ENCODE measurements at places on chromosomes 7 and 10.

DNA sequence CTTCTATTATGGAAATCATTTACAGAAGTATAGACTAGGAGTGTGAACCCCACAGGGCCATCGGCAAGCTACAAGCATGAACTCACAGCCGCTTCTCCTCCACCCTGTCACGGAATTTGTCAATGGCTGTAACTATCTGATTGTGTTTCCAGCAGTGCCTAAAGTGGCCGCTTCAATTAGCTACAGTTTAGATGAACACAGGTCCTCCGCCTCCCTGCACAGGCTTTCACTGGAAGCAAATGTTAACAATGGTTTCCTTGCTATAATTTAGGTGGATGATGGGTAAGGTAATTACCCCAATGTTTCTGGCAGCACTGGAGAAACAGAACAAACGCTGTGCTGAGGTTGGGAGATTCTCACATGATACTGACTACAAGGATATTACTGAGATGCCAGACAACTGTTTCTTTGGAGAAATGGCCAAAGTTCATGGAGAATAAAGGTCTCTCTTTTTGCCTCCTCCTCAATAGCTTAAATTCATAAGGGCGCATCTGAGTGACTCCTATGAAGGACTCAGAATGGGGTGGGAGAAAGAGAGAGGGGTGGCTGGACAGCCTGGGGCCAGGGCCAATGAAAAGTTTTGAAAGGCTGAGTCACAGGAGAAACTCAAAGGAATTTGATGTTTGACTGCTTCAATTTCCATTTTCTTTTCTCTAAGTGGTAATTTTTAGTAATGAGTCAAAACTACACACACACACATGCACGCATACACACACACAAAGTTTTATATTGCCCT is 78.9 kb downstream of the SVIL start:
- no peaks in the 10 kb centered on the region for H3K4me1 ChIP-seq
- DNase-seq: no peak
- no peak overlapping the region for H3K4me3 ChIP-seq
- peaks cover 8% of the 10 kb centered on the region for H3K36me3 ChIP-seq
- no peak overlapping the region for H3K27ac ChIP-seq

DNA sequence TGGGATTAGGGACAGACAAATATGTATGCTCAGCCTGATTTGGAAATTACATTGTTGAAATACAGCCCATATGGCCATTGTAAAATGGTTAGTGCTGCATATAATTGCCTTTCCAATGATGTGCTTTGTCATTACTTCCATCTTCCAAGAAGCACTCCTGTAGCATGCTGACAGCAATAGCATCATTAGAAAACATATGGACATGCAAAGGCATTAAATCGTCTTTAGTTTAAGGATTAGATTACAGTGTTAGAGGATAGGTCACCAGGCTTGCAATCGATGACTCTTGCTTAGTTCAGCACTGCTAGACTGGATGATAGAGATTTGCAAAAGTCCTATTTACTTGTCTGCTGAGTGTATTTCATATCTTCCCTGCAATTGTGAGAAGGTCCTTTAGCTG is 17.4 kb downstream of the AUTS2 start:
- no peaks in the 10 kb centered on the region for H3K36me3 ChIP-seq
- H3K4me1 ChIP-seq: no peaks in the 10 kb centered on the region
- no peaks in the 10 kb centered on the region for H3K27me3 ChIP-seq
- H3K27ac ChIP-seq: no peak overlapping the region
- no peak for DNase-seq

DNA sequence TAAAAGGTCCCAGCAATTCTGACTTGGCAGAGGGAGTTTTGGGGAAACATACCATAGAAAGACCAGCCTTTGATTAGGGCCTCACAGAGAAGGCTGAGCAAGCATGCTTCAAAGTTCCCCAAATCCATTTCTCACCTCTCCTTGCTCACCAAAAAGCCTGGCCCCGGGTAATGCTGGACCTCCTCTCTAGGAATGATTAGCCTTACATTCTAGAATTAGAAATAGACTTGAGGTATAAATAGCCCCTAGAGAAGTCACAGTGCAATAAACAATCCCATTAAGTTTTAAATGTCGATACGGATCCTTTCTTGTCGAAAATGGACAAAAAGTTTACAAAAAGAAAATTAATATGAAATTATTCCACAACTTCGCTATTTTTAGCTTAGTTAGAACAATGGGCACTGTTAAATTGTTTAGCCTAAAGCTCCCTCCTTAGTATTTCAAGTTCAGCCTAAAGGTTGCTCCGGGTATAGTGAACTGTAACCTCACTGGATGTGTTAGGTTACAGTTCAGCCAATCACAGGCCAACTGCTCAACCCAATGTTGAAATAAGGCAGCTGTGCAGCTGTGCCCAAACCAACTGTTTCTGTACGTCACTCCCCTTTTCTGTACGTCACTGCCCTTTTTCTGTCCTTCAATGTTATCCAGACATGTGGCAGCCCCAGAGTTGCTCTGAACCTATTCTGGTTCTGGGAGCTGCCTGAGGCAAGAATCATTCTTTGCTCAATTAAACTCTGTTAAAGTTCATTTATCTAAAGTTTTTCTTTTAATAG is 7.9 kb upstream of the GSDME start:
- no peaks in the 10 kb centered on the region for H3K36me3 ChIP-seq
- no peak overlapping the region for H3K4me3 ChIP-seq
- H3K27me3 ChIP-seq: peaks cover under 1% of the 10 kb centered on the region
- no peak for DNase-seq
- H3K4me1 ChIP-seq: no peaks in the 10 kb centered on the region
- no peak overlapping the region for H3K27ac ChIP-seq

- no peak overlapping the region for H3K27ac ChIP-seq
- H3K36me3 ChIP-seq: no peaks in the 10 kb centered on the region
- no peaks in the 10 kb centered on the region for H3K4me1 ChIP-seq
- no peaks in the 10 kb centered on the region for H3K27me3 ChIP-seq
Measured at GRCh38 chr7:80821771-80822319, 97.0 kb downstream of the SEMA3C start.

DNA sequence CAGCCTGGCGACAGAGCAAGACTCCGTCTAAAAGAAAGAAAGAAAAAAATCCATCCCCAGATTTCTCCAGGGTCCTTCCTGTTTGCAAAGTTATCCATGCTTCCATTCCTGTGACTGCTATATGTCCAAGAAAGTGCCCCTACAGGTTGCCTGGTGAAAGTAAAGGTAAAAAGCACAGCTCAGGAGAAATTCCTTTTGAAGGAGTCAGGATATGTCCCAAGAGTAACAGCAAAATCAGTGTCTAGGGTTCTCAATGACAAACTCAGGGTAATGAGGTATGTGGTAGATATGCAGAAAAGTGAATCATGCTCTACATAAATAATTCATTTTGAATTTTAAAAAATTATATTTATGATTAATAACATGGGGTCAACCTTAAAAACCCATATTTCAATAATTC is 91.5 kb downstream of the CTTNBP2 start:
- no peak for DNase-seq
- no peak overlapping the region for H3K27ac ChIP-seq
- no peak overlapping the region for H3K4me3 ChIP-seq
- H3K27me3 ChIP-seq: no peaks in the 10 kb centered on the region

DNA sequence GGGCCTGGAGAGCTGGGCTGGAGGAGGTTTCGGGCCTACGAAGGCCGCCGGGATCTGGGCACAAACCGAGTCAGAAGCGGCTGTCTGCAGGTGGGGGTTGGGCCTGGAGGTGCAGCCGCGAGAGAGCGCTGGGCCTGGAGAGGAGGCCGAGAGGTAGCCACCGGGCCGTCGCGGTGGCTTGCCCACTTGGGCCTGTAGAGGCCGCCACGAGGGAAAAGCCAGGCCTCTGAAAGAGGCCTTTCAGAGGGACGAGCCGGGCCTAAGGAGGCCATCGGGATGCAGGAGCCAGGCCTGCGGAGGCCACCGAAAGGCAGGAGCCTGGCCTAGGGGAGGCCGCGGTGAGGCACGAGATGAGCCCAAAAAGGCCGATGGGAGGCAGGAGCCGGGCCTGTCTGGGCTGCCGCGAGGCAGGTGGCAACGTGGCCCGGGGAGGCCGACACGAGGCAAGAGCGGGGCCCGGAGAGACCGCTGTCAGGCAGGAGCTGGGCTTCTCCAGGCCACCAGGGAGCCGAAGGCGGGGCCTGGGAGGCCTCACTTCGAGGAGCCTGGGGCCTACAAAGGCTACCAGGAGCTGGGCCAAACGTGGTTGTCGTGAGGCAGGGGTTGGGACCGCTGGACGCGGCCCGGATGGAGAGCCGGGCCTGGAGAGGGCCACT is 25.6 kb downstream of the MDH2 start:
- DNase-seq: no peak
- H3K36me3 ChIP-seq: no peaks in the 10 kb centered on the region
- H3K27me3 ChIP-seq: peaks cover 4% of the 10 kb centered on the region

- no peaks in the 10 kb centered on the region for H3K4me1 ChIP-seq
- peaks cover 11% of the 10 kb centered on the region for H3K36me3 ChIP-seq
- H3K27ac ChIP-seq: no peak overlapping the region
- DNase-seq: no peak
- no peak overlapping the region for H3K4me3 ChIP-seq
Measured at GRCh38 chr7:2597273-2597640, 34.5 kb upstream of the TTYH3 start.

DNA sequence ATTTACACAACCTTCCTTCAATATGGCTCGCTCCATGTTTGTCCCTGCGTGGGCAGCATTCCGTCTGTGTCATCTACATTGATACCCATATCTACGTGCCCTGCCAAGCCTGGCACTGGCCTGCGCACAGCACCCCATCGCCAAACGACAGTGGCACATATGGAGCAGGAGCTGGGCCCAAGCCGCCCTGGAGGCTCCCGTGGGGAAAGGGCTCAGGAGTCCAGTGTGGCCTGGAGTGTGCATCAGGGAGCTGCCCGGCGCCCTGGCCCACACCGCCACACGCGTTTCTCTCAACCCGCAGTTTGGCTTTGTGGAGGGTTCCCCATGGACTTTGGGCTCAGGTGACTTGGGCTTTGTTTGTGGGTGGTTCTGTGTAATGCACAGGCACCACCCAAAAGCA is 273.2 kb downstream of the PTPRN2 start:
- no peak for DNase-seq
- no peaks in the 10 kb centered on the region for H3K27me3 ChIP-seq
- no peak overlapping the region for H3K4me3 ChIP-seq
- H3K4me1 ChIP-seq: no peaks in the 10 kb centered on the region
- H3K27ac ChIP-seq: no peak overlapping the region
